ENCODE measurements at places on chromosomes 6 and 20.

GRCh38 chr6:17218023-17218748 is 63.0 kb upstream of the RBM24 start:
- no peak for DNase-seq
- no peak overlapping the region for H3K27ac ChIP-seq
- no peaks in the 10 kb centered on the region for H3K36me3 ChIP-seq
- H3K4me3 ChIP-seq, result no peak overlapping the region
- H3K4me1 ChIP-seq, result no peaks in the 10 kb centered on the region

GRCh38 chr6:23246896-23247295 is 677.5 kb downstream of the HDGFL1 start:
- no peak overlapping the region for H3K4me3 ChIP-seq
- H3K27me3 ChIP-seq, result no peaks in the 10 kb centered on the region
- no peaks in the 10 kb centered on the region for H3K36me3 ChIP-seq
- no peak for DNase-seq
- no peak overlapping the region for H3K27ac ChIP-seq
- H3K4me1 ChIP-seq, result no peaks in the 10 kb centered on the region

- H3K27me3 ChIP-seq, result no peaks in the 10 kb centered on the region
- no peaks in the 10 kb centered on the region for H3K36me3 ChIP-seq
- no peak overlapping the region for H3K4me3 ChIP-seq
- peaks cover 41% of the 10 kb centered on the region for H3K4me1 ChIP-seq
- H3K27ac ChIP-seq, result no peak overlapping the region
These were observed 53.4 kb upstream of the RNF24 start for GRCh38 chr20:4068708-4069107.

DNA sequence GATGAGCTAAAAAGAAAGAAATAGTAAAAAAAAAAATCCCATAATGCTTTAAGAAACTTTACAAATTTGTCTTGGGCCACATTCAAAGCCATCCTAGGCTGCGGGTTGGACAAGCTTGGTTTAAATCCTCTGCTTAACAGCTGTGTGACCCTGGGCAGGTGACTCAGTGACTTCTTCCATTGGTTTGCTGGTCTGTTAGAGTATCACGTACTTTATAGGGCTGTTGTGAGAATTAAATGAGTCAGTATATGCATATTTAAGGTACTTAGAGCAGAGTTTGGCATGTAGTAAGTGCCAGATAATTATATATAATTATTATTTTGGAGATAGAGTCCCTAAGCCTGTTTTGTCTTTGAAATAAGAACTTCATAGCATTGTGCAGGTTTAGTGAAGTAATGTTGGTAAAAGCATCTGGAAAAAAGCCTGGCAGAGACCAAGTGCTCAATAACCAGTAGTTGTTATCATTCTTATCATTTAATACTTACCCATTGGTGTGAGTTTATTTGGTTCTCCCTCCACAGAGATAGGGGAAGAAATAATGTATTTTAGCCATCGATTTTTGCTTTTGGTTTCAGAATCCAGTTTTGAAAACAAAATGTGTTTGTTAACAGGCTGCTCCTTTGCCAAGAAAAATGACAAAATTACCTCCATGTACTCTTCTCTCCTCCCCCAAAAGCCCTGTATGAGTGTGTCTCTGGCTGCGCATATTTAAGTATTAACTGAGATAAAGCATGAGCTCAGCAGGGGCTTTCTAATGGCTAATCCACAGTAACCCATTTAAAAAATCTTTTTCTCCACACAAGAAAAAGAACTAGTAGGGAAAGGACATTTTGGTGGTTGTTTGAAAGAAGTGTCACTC is 67.2 kb downstream of the FOXO3 start:
- no peaks in the 10 kb centered on the region for H3K36me3 ChIP-seq
- peaks cover 37% of the 10 kb centered on the region for H3K4me1 ChIP-seq
- no peak for DNase-seq
- H3K27me3 ChIP-seq, result peaks cover 7% of the 10 kb centered on the region

- H3K27ac ChIP-seq, result no peak overlapping the region
- H3K4me3 ChIP-seq, result no peak overlapping the region
- H3K27me3 ChIP-seq, result no peaks in the 10 kb centered on the region
- H3K4me1 ChIP-seq, result no peaks in the 10 kb centered on the region
- DNase-seq, result no peak
These were observed 9.3 kb downstream of the ANGPT4 start for GRCh38 chr20:906703-907270.

DNA sequence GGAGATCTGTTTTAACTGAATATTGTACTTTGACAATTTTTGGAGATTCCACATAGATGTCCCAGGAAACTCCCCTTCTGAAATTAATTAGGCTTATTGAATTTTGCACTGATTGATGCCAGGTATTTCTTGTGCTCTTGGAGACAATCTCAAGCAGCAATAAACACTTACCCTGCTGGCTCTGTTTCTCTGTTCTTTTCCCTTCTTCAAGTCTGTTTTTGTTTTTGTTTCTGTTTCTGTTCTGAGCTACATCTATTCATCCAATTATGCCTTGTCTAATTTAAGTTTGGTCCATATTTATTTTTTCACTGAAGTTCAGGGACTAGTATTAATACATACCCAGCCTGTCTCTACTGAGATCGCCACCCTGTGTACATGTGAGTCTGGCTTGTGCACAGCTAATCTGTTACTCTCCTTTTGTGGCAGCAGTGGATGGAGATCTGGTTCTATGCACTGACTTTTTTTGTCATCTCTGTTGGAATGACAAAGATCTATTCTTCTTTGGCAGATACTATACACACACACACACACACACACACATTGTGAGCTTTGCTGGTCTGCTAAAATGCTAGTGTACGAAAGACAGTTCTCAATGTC is 51.9 kb downstream of the IL22RA2 start:
- peaks cover 8% of the 10 kb centered on the region for H3K27me3 ChIP-seq
- no peaks in the 10 kb centered on the region for H3K36me3 ChIP-seq
- DNase-seq, result no peak
- H3K4me3 ChIP-seq, result no peak overlapping the region
- peaks cover 3% of the 10 kb centered on the region for H3K4me1 ChIP-seq
- no peak overlapping the region for H3K27ac ChIP-seq

- H3K27me3 ChIP-seq, result peaks cover 28% of the 10 kb centered on the region
- DNase-seq, result no peak
- no peak overlapping the region for H3K27ac ChIP-seq
These were observed 1.8 kb downstream of the TREM1 start for GRCh38 chr6:41284726-41285125.

DNA sequence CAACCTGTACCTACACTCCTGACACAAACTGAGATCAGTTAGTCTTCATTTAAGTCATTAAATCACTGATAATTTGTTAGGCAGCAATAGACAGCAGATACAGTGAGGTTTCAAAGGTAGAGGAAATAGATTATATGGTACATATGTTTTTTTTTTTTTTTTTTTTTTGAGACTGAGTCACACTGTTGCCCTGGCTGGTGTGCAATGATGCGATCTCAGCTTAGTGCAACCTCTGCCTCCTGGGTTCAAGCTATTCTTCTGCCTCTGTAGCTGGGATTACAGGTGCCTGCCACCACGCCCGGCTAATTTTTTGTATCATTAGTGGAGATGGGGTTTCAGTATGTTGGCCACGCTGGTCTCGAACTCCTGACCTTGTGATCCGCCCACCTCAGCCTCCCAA is 38.2 kb upstream of the KIF13A start:
- no peaks in the 10 kb centered on the region for H3K36me3 ChIP-seq
- DNase-seq, result no peak
- H3K4me3 ChIP-seq, result no peak overlapping the region
- no peak overlapping the region for H3K27ac ChIP-seq
- H3K4me1 ChIP-seq, result no peaks in the 10 kb centered on the region
